Activated naive CD4-positive, alpha-beta T cell treated with anti-CD3 and anti-CD28 coated beads for 36 hours (primary cell): ENCODE measurements at places on chromosomes 5 and 9.
A peak's percentile ranks its signal among the peaks of the same experiment; 100 is the strongest.

DNA sequence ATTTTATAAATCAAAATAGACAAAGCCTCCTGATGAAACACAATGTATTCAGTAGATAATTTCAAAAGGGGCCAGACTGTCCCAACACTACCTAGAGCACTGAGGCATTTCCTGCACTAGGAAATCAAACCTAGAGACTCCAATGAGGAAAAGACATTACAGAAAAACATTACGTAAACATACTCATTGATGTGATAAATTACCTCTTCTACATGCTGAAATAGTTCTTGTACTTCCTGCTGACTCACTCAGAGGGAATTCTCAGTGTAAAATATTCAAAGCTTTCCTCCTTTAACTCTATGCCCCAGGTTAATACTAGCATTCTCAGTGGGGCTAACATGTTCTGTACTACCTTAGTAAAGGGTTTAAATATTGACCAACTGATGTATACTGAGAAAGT, 178.0 kb downstream of the ESM1 start:
- DNase-seq, result no peak

DNA sequence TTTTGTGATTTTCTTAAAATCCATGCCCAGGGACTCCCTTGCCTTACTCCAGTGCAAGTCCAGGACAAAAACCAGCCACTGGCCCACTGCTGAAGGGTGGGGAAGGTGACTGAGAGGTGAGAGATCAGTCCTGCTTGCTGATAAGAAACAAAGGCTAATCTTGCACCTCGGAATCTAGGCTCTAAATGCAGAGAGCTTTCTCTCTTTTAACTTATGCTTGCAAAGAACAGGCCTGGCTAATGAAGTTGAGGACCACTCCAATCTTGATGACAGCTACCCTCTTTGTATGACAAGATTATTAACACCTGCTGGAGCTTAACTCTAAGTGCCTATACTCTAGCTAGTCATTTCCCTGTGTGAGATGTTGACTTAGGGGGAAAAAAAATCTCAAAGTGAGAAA, 8.8 kb downstream of the TLE1 start:
- no peak for DNase-seq

DNA sequence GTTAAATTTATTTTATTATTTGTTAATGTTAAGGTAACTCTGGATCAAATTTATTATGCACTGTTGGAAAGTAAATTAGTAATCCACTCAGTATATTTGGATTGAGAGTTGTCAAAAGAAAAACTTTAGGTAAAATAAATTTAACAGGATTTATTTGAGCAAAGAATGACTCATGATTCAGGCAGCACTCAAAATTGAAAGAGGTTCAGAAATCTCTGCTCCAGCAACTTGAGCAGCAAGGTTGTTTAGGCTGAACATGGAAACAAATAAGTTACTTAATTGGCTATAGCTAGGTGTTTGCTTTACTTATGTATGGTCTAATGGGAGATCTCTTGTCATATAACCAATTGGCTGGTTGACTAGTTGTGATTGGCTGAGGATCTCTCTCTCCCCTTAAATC, 296.2 kb upstream of the EDIL3 start:
- no peak for DNase-seq

DNA sequence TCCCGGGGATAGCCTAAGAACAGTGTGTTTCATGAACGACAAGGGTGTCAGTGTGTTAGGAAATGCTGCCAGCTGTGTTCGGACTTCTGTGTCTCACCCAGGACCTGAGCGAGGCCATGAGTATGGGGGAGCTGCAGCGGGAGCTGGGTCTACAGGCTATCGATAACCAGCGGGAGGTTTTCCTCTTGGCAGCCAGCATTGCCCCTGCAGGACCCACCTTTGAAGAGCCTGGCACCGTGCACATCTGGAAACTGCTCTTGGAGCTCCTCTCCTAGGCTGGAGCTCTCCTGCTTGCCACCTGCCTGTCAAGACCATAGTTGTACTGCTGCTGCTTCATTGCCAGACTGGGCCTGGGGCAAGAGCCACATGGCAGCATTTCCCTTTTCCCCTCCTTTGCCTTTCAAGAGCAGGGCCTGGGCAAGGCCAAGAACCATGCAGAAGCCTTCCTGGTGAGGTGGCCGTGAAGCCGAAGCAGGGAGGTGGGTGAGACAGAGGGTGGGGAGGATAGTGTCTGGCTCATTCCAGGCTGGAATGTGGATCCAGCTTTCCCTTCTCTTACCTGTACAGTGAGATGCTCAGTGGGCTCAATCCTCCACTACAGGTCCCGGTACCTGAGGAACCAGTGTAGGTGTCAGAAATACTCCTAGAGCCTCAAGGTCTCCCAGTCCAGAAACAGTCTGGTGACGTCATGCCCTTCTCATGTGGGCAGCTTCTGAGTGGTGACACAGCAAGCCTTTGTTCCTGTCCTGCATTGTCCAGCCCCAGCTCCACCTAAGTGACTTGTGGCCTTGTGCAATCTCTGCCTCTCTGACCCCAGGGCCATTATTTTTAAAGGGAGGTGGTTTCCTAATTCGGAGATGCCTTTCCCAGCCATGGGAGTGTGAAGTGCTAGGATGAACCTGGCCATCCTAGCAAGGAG, 6.6 kb downstream of the ARL10 start:
- no peak for DNase-seq

- DNase-seq, result no peak
These were observed 133.2 kb downstream of the PAX5 start for GRCh38 chr9:36900856-36901220.

DNA sequence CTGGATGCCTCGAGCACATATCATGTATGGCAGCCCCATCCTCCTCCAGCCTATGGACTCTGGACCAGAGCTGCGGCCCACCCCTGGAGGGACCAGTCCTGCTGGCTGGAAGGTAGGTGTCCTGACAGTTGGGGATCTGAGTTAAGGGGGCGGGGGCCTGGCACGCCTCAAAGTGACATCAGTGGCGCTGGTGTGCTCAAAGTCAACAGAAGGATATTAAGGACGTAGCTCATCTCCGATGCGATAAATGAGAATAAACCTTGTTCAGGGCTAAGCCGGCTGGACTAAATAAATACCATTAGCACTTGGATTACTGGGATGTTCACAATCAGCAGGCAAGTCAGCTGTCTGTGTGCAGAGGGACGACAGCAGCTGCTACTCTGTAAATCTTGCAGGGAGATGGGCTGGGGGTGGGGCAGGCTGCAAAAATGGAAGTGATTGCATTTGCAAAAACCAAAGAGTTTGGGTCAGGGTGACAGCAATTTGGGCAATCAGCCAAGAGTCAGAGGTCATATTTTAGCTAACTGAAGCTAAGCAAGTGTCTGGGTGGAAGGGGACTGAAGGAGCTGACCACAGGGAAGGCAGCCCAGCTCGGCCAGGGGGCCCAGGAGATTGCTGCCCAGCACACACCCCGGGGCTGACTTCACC, 80.0 kb upstream of the LRRTM2 start:
- DNase-seq, result no peak

DNA sequence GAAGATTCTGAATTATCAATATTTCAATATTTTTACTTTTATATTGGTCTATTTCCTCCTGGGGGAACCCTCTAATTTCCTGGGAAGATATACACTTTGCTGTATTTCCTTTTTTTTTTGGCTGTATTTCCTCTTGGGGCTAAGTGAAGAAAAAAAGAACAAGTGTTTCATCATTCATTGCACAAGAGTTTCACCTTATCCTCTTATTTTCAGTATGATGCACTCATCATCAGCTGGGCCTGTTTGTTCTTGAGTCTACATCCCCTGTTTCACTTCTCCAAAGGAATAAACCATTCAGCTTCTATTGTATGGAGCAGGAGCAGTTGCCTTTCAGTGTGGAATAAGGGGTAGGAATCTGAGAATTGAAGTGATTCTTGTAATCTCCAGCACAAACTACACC, 210.8 kb downstream of the FAM170A start:
- no peak for DNase-seq

GRCh38 chr9:92640398-92641091, 29.4 kb downstream of the IPPK start:
- DNase-seq, result no peak

- no peak for DNase-seq
These were observed 73.4 kb downstream of the HABP4 start for GRCh38 chr9:96523374-96523773.

- DNase-seq, result no peak
These were observed 64.2 kb upstream of the SELENOP start for GRCh38 chr5:42875785-42876374.

- DNase-seq, result no peak
These were observed 1.3 kb downstream of the TLX3 start for GRCh38 chr5:171310212-171310818.

GRCh38 chr5:125874717-125875116, 548.5 kb upstream of the GRAMD2B start:
- DNase-seq, result no peak

GRCh38 chr5:141430332-141431113, at the start of gene PCDHGA12:
Gene PCDHGA12, plus strand, starts transcription at chr5:141430507. Its CDS starts 253 bp downstream, at chr5:141430760.
- peak; percentile 65 for DNase-seq

- DNase-seq, result peak; percentile 51
These were observed 33.0 kb upstream of the LCP2 start for GRCh38 chr5:170330568-170331054.

DNA sequence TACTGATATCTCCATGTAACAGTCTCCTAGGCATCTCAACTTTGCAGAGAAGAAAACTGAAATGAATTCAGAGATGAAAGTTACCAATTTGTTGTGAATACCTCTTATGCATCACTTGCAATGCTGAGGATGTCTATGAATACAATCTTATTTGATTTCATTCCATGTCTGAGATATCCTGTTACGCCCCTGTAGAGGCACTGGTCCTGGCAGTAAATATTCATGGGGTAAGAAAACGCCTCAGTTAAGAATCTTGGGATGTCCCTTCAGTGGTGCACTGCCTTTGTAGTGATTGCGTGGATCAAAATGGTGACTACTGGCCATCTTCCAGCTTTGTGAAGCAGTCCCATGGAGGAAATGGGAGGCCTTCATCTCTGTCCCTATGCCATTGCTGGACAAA, 229.1 kb upstream of the C9orf72 start:
- DNase-seq, result no peak

GRCh38 chr9:93244510-93245436, 60.8 kb downstream of the WNK2 start:
- DNase-seq, result no peak

GRCh38 chr5:178460174-178460573, 130.0 kb downstream of the COL23A1 start:
- no peak for DNase-seq

DNA sequence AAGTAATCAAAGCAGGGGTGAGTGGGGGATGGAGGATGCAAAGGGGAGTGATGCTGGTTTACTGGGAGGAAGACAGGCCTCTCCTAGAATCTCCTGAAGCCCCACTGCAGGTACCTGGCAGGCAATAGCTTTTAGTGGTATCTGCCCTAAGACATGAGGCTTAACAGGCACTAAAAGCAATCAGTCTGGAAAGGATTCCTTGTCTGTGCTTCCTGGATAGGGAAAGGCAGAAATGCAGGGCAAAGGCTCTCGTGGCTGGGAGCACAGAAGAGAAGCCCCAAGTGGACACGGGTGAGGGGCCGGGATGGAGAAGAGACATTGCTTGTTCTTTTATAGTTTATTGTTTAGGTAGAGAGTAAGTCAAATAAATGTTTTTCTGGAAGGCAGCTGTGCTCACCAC, 40.1 kb downstream of the CCNJL start:
- DNase-seq, result no peak

- DNase-seq, result no peak
These were observed 63.2 kb downstream of the PAM start for GRCh38 chr5:102818345-102818744.

DNA sequence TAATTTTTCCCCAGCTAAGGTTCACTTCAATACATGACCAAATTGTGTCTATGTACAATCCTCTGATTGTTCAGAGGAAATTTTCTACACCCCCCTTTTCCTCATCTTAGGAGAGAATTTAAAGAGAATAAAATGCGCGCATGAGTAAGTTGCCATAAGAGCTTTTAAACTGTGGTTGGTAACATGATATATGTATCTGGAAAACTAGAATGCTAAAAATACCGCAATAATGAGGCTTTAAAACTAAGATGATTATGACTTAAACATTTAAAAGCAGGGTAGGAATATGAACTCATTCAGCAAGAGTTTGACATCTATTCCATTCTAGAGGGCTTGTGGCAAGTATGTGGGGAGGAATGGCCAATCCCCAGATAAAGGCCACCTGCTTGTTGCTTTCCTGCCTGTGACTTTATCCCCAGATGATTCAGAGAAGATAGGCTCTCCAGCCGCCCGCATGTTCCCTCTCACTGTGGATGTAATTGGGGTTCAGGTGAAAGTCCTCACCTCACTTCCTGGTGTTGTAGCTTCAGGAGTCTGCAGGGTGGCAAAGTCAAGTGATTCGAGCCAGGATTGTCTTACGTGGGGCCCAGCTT, 26.5 kb upstream of the BASP1 start:
- no peak for DNase-seq

DNA sequence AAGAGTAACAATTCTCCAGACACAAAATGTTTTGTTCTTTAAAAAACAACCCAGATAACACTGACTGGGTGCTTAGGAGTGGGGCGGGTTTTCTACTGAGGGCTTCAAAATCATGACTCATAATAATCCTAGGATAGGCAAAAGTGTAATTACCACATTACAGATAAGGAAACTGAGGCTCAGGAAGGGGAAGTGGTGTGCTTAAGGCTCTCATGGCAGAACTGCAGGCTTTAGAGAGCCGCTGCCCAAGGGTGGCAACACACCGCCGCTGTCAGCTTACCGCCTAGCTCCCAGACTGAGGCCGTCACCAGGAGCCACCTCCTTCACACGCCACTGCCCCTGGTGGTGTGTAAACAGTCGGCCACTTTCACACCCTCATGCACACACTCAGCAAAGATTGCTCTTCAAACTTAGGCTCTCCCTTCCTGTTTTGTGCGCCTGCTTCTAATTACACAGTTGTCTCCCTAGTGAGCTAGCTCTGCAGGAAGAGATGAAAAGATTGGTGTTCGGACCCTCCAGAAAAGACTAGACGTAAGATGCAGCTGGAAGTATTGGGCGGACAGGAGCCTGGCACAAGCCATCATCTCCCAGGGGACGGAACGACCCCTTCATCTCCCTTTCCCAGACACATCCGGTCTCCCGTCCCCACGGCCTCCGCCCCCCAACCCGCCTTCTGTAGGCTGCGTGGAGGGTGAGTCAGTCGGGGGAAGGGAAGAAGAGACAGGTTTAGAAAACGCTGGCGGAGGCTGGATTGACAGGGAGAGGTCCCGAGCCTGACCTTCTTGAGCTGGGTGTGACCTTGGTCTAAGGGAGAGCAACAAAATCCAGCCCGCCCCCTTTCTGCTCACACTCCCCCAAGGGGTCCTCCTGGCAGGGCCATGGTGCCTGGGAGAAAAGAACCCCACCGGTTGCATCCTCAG, 162.7 kb downstream of the SYK start:
- no peak for DNase-seq
